Iris pigment epithelial cell (primary cell): ENCODE measurements at places on chromosomes 12 and 14.

DNA sequence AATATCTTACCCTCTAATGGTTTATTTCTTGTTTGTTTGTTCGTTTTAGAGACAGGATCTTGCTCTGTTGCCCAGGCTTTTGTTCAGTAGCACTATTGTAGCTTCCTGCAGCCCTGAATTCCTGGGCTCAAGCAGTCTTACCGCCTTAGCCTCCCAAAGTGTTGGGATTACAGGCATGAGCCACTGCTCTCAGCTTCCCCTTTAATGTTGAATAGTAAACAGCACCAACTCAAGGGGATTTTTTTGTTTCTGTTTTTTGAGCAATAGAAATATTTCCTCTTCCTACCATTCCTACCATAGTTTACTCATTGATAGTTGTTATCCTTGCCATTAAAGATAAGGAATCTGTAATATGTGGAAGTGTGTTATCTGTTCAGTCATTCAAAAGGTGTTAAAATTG is 10.7 kb downstream of the ARID4A start:
- no peak for DNase-seq

GRCh38 chr12:1776170-1776921 is 44.0 kb upstream of the LRTM2 start:
- DNase-seq: peak; percentile 87

GRCh38 chr12:19165451-19165850 is 35.9 kb downstream of the PLEKHA5 start:
- peak; percentile 12 for DNase-seq

- no peak for DNase-seq
Measured at GRCh38 chr12:52646613-52647012, 5.4 kb downstream of the KRT2 start.

DNA sequence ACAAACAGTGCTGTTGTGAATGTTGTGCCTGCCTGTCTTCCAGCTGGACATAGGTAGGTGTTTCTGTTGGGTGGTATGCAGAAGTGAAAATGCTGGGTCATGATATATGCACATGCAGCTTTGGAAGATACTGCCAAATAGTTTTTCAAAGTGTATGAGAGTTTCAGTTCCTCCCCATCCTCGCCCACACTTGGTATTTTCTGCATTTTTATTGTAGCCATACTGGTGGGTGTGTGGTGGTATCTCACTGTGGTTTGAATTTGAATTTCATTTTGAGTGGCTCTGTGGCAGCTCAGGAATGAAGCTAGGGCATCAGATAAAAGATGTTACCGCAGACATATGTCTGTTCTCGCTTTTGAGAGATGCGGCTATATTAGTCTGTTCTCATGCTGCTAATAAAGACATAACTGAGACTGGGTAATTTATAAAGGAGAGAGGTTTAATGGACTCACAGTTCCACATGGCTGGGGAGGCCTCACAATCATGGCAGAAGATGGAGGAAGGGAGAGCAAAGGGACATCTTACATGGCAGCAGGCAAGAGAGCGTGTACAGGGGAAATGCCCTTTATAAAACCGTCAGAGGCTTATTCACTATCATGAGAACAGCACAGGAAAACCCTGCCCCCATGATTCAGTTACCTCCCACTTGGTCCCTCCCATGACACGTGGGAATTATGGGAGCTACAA is 183.1 kb downstream of the CAND1 start:
- no peak for DNase-seq

GRCh38 chr14:67371247-67372148 is 11.4 kb downstream of the EIF2S1 start:
- peak; percentile 29 for DNase-seq

DNA sequence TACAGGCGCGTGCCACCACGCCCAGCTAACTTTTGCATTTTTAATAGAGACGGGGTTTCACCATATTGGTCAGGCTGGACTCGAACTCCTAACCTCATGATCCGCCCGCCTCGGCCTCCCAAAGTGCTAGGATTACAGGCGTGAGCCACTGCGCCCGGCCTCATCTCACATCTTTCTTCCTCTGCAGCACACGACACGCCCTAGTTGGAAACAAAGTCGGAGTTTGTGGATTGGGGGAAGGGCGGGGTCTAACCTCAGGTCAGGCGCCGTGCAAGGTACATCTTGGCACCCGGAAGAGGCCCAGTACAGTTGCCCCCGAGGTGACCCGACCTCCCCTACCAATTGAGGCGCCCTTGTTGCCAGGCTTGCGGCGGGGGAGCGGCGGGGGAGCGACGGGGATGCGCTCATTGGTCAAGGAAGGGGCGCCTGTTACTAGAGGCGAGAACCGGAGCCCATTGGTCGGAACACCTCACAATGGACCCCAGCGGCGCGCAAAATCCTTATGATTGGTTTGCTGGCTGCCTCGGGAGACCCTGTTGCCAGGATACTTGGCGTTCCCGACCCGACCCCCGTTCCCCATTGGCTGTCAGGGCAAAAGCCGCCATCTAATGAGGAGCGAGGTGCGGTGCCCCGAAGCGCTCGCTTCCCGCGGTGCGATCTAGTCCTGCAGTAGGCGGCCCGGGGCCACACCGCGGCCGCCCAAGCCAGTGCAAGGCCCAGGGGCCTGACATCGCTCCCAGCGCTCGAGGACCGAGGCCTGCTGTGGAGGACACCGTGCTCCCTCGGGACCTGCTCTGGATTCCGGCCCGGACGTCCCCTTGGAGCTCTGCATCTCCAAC is at the start of gene REC8:
Gene REC8, plus strand, starts transcription at position 659 of the 839 bp plus-strand sequence. CDS start 473 bp downstream, outside the sequence.
- peak; percentile 100 for DNase-seq

GRCh38 chr12:29147731-29148595 is 1.1 kb upstream of the FAR2 start:
- DNase-seq: no peak

GRCh38 chr14:100634026-100634425 is 46.8 kb upstream of the BEGAIN start:
- no peak for DNase-seq

DNA sequence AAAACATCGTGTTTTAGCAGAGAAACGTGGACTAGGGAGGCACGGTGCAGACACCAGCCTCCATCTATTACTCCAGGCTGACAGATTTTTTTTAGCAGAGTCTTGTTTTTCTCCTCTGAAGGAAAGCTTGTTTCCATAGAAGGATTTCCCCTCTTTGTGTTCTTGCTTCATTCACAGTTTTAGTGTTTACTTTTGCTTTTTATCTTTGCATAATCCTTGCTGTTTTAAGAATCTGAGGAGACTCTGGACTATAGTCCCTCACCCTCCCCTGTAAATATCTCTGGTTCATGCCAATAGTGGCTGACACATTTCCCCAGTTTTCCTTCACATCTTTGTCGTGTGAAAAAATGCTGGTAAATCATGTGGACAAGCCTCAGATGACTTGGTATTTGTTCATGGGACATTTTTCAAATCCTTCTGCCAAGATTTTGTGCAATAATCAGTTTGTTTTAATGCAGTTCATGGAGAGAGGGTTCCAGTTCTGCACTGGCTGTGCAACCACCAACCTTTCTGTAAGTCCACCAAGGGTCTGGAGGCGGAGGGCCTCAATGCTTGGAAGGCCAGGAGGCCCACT is 39.9 kb upstream of the TMCC3 start:
- DNase-seq: peak; percentile 56

- no peak for DNase-seq
Measured at GRCh38 chr12:122847921-122848421, 12.7 kb downstream of the HIP1R start.

GRCh38 chr12:30251546-30251945 is 444.1 kb downstream of the IPO8 start:
- DNase-seq: no peak

- peak; percentile 17 for DNase-seq
Measured at GRCh38 chr12:42407306-42407705, 81.3 kb downstream of the PPHLN1 start.

GRCh38 chr12:88509851-88510250 is 70.4 kb downstream of the KITLG start:
- DNase-seq: no peak

DNA sequence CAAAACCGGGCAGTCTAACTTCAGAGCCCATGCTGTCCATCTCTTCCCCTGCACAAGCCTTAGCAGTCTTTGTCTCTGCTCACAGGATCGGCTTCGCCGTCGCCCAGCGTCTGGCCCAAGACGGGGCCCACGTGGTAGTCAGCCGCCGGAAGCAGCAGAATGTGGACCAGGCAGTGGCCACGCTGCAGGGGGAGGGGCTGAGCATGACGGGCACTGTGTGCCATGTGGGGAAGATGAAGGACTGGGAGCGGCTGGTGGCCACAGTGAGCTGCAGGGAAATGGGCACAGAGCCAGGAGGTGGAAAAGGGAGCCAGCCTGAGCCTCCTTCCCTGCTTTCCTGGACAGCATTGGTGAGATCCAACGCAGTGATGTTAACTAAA is 14.2 kb upstream of the CARMIL3 start:
- no peak for DNase-seq

GRCh38 chr12:95970905-95971304 is 25.2 kb downstream of the HAL start:
- no peak for DNase-seq

DNA sequence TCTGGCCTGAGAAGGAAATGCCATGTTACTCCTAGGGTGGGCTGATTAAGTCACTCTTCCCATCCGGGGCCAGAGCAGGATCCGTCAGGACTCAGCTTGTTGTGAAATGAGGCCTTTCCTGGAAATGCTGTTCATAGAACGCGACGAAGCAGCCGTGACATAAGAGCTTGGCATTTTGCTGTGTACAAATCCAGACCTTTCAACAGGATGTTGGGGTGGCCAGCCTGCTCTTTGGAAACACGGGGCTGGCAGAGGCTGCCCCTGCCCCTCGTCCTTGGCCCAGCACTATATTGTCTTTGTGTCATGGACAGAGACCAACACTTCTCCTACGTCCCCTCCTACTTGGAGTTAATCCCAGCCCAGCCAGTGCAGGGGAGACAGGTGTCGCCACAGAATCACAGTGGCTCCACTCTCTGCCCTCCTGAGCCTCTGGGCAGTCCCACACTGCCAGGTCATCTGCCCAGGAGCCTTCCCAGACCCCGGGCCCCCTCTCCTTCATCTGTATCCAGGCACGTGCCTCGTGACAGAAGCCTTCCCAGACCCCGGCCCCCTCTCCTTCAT is 18.6 kb upstream of the EIF5 start:
- peak; percentile 77 for DNase-seq

DNA sequence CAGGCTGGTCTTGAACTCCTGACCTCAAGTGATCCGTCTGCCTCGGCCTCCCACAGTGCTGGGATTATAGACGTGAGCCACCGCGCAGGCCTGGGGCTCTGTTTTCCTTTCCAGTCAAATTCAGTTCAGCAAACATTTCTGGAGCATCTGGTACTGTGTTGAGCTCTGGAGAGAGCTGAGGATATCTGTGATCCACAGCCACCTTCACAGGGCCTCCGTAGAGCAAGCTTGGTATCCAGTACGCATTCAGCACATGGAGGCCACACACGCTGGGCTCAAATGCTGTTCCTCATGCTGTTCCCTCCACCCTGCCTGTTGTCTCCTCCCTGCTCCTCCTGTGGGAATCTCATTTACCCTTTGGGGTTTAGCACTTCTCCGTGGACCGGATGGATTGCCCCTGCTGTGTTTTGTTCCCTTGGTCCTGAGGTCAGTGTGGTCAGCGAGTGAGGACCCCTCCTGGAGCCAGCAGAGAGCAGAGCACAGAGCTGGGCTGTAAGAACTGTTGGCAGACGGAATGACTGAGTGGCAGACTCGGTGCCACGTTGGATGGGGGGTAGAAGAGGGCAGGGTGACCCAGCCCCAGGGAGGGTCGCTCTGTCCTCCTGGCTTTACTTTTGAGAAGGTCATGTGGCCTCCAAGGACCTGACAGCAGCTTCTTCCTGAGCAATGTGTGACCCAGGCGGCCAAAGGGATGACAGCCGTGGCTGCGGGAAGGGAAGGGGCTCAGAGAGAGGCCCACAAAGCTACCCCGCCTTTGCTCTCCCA is 891 bp downstream of the RPS6KL1 start:
- no peak for DNase-seq

GRCh38 chr14:74425525-74426201 is 347 bp downstream of the SYNDIG1L start:
- peak; percentile 8 for DNase-seq

DNA sequence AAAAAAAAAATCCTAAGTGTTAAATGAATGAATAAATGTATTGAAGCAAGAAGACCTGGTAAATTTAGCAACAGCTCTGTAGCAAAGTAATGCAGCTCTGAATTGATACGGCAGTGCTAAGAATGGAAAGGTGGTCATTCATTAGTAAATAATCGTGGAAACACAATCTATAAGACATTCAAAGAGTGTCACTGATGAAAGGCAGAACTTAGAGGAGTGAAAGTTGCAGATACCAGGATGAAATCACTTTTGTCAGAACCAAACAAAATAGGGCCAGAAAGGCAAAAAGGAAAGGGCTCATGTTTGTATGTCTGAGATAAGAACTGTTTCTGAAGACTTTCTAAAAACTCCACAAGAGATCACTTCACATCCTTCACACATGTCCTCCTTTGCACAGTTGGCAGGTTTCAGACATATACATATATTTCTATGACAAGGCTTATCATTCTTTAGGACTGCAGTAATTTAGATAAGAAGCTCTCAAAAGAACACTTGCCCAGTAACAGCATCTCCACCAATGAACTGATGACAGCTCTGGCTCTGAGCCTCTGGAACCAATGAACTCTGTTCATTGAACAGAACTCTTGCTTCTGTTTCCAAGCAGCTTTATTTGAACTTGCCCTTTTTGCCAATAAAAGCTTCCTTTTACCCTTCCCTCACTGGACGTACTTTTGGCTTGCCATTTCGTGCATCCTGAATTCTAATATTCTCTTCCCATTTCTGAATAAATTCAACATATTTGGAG is 4.2 kb upstream of the LRR1 start:
- peak; percentile 92 for DNase-seq

GRCh38 chr14:41298328-41298690 is 308.4 kb upstream of the LRFN5 start:
- peak; percentile 1 for DNase-seq

DNA sequence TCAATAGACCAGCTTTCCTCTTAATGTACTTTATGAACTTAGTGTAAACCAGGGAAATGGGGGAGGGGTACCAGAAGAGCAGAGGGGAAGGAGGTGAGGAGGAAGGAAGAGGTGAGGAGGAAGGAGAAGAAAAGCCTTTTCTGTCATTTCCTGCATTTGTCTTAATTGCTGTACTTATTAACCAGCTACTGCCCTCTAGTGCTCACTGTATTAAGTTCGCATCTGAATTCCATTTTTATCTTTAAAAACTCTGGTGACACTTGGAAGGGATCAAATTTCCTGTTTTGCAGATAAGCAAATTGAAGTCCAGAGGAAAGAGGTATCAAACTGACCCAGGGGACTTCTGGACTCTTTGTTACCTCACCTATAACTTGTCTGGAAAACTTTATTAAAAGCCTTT is 22.2 kb downstream of the MANSC1 start:
- peak; percentile 63 for DNase-seq

DNA sequence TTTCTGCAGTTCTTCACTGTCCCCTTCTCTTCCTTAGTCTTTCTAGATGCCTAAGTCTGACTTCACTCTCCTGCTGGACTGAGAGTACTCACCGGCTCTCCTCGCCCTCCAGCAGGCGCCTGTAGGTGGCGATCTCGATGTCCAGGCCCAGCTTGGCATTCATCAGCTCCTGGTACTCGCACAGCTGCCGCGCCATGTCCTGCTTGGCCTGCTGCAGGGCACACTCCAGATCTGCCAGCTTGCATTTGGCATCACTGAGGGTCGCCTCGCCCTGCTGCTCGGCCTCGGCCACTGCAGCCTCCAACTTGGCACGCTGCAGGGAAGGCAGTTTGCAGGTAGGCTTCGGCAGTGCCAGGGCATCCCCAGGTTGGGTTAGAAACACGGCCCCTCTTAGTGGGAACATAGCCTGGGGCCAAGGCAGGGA is 5.2 kb downstream of the KRT84 start:
- DNase-seq: peak; percentile 42

GRCh38 chr12:89450907-89451306 is 73.7 kb downstream of the GALNT4 start:
- DNase-seq: peak; percentile 89
